ENCODE measurements at places on chromosomes 1 and 21.

- DNase-seq = no peak
Observed at GRCh38 chr1:175543447-175543846, 199.9 kb downstream of the TNR start.

- DNase-seq = no peak
Observed at GRCh38 chr1:98929437-98929836, 75.2 kb downstream of the PLPPR5 start.

GRCh38 chr1:28668956-28669723 is 556 bp downstream of the GMEB1 start:
- DNase-seq = no peak

DNA sequence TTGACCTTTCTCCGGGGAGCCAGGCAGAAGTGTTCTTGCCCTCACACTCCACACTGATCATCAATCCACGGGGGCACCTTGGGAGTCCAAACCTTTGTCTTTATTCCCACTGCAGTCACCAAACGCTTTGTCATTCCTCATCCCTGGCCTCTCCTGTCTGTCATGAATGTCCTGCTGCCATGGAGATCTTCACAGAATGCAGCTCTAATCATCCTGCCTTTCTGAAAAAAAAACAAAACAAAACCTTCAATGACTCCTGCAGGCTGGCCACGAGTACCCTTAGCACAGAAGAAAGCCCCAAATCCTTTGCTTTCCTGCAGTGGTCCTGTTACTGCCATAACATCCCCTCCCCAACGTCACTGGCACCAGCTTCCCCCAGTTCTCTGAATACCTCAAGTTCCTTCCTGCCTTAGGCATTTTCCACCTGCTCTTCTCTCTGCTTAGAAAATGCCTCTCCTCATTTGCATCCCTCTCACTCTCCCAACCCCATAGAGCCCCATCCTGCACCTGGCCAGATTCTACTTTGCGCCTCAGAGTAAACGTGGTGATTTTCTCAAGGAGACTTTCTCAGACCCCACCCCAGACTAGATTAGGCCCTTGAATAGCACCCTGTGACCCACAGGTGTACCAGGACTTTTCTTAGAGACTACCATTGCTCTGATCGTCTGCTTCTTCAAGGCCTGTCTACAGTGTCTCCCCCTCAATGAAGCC is 131.2 kb downstream of the AK5 start:
- DNase-seq = no peak

DNA sequence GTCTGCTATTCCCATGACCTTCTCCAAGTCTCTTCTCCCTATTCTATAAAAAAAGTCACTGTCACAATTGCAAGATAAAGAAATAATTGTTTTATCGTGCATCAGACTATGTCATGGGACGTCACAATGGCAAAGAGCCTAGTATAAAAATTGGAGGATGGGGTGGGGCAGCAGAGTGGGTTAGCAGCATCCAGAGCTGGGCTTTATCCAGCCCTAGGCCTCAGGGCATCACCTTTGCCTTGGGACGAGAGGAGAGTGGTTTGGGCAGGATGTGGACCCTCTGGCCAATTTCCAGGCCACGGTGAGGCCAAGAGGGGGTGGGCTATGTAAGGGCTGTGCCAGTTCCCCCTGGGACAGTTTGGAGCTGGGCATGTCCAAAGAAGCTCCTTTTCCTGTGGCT is 25.7 kb downstream of the WNT4 start:
- DNase-seq = no peak

GRCh38 chr21:40049031-40049930 is 182.0 kb downstream of the PCP4 start:
- peak; percentile 62 for DNase-seq
